ENCODE measurements at places on chromosomes 2 and 18.

- DNase-seq: no peak
These were observed 151.1 kb upstream of the UBE2E3 start for GRCh38 chr2:180829261-180829660.

DNA sequence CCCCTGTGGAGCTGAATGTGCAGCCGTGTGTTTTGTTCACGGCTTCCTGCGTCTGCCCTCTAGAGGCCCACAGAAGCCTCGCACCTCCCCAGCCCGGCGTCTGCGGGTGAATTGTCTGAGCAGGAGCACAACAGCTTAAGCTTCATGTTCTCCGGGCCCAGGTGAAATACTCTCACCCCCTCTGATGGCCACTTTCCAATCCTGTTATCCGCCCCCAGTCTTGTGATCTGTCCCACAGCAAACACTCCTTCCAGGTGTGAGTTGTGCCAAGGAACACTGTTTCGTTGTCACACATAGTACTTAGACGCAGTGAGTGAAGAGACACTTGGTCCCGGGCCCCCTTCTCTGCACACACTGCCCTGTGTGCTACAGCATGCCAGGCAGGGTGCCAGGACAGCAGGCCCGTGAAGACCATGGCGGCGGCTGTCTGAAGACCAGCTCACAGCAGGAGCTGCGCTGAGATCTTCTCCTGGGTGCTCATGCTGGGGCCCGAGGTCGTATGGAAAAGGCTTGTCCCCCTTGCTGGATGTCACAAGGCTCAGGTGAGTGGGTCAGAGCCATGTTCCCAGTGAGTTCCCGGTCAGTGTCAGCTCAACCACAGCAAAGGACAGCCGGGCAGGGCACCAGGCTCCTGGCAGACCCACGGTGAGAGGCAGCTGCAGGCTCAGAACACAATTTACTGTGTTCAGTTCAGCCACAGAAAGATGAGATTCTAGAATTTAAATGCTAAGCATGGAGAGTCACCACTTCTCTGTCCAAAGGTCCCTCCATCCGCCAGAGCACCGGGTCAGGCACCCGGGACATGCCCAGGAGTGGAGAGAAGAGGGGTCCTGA is 6.8 kb upstream of the PXDN start:
- peak; percentile 64 for DNase-seq

DNA sequence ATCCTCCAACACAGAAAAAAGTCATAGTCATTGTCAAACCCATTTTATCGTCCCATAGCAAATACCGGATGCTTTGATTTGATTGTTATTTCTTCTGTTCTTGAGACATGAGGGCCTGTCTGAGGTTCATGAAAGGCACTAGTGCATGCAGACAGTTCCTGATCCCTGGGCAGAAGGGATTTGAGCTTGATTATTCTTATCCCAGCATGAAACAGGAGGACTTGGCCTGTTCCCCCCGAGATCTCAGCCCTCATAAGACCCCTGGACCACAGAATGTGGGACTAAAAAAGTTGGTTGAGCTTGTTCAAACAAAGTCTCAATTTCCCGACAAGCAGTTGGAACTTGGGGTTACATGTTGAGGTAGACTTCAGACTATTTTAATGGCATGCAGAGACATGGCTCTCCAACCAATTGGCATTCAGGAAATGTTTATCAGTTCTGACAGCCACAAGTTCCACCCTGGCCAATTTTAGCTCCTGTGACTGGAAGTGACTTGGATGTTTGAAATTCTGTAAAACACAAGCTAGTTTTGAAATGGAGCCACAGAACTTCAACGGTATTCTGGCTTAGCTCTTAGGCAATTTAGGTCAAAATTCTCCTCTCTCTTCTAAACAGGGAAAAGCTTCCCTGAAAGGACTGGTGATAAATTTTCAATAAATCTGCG is 366.9 kb upstream of the SLC14A2 start:
- no peak for DNase-seq

- no peak for DNase-seq
These were observed 20.8 kb downstream of the CRIM1 start for GRCh38 chr2:36376319-36376765.

DNA sequence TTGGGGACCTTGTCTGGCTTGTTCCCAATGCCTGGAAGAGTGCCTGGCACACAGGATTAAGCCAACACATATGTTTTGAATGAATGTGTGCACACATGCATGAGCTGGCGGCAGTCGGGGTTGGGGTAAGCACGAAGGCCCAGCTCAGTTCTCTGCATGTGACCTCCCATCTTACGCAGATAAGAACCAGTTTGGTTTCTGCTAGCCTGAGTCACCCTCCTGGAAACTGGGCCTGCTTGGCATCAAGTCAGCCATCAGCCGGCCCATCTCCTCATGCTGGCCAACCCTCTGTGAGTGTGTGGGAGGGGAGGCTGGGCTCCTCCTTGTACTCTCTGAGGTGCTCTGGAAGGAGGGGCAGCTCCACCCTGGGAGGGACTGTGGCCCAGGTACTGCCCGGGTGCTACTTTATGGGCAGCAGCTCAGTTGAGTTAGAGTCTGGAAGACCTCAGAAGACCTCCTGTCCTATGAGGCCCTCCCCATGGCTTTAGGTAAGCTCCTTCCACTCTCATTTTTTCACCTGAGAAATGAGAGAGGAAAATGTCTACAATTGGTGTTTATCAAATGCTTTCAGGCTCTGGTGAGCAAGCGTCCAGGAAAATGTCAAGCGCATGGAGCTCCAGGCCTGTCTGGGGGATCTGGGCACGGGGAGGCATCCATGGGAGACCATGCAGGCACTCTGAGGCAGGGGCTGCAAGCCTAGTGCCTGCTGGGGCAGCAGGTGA is 9.7 kb upstream of the IL1RN start:
- no peak for DNase-seq

DNA sequence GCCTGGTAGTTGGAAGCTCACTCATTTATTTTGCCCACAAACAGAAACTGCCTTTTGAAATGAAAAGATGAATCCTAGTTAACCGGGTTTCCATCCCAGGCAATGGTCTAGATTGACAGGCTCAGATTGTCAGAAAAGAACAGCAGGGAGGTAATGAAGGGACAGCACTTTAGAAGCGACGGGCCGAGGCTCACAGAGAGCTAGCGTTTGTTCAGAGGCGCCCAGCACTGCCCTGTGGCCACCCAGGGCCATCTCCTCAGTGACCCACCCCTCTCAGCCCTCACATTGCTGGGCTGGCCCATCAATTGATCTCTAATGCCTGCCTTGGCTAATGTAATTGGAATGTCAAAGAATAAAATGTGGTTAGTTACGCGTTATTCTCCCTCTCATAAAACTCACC is 304.8 kb downstream of the CDCA7 start:
- no peak for DNase-seq

GRCh38 chr18:48920408-48921038 is 30.2 kb downstream of the SMAD7 start:
- no peak for DNase-seq

DNA sequence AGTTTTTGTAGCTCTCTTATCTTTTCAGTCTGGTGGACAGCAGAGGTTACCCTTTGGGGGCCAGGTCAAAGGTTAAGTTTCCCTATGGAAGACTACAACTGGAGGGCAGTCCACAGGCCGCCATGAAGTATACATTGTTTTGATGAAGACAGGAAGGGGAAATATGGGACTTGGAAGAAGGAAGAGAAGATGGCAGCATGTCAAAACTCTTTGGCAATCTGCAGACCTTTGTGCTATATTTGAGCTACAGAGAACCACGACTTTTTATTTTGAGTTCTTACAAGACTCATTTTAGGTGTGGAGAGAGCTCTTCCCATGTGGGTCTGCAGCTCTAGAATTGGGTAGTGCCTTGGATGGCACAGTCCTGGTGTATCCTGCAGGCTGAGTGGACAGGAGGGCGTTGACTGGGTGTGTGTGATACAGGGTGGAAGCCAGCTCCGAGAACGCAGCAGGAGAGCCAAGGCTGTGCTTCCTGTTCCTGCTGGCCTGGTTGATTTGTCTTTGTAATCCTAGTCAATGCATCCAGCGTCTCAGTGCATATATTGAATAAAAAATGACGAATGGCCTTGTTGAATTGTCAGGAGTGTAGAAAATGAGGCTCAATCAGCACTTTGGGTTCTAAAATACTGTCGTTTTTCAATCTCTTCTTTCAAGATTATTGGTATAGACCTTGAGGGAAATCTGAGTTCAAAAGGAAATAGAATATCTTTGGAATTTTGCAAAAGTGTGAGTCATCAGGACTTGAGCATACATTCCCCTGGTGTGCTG is 11.5 kb downstream of the ITGA6 start:
- no peak for DNase-seq
